ENCODE measurements at places on chromosomes 7 and 10.

DNA sequence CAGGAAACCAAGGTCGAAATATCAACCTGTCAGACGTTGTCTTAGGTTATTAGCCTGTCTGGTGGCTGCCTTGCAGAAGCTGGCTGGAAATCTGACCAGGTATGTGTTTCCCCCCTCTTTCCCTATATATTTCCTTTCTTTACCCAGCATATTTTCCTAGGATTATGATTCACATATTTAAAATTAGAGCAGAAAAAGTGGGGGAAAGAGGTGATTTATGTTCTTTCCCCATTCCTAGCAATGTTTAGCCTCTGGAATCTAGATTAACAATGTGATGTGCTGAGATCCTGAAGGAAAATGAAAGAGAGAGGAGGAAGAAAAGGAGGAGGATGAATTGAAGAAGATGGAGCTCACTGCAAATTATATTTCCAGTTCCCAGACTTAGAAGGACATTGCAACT is 421.4 kb upstream of the AUTS2 start:
- no peak for DNase-seq

- DNase-seq: peak; percentile 75
Observed at GRCh38 chr10:69506834-69507713, 55.8 kb downstream of the TSPAN15 start.

GRCh38 chr7:40714363-40715052 is 579.7 kb downstream of the SUGCT start:
- no peak for DNase-seq

- no peak for DNase-seq
Observed at GRCh38 chr10:90635111-90635765, 222.6 kb downstream of the HTR7 start.

GRCh38 chr7:138661069-138661635 is 40.0 kb downstream of the SVOPL start:
- no peak for DNase-seq

- DNase-seq: no peak
Observed at GRCh38 chr7:2566348-2566889, 7.6 kb downstream of the IQCE start.

- no peak for DNase-seq
Observed at GRCh38 chr10:22742678-22743077, 28.3 kb upstream of the PIP4K2A start.

DNA sequence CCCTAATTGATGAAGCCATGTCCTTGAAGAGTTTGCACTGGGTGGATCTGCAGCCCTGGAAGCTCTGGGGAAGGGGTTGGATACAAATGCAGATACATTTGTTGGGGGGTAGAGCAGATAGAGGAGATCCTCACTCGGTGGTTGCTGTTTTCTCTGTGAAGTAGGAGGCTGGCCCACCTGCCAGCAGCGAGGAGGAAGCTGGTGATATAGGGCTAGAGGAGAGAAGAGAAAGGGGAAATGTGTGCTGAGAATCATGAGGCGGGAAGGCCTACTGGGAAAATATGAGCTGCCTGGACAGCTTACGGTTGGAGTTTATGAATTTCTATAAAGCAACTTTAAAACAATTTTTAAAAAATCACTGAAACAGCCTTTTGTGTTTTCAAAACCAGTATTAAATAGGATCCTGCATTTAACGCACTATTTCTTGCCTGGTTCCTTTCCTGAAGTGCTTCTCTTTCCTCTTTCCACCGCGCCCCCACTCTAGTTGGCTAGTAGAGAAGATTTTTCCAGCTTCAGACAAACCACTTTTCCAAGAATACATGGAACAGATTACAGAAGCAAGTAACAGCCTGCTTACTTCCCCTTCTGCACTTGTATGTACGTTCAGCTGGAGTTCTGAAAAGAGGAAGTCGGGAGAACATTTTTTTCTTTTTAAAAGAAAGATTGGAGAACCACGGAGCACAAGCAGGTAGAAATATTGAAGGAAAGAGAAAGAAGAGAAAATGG is 100.6 kb upstream of the GLCCI1 start:
- DNase-seq: no peak

- DNase-seq: no peak
Observed at GRCh38 chr10:86072413-86072812, 294.2 kb downstream of the GRID1 start.

GRCh38 chr10:34956756-34957155 is 133.4 kb downstream of the CUL2 start:
- no peak for DNase-seq

GRCh38 chr10:6494936-6495592 is 85.0 kb downstream of the PRKCQ start:
- DNase-seq: no peak

- no peak for DNase-seq
Observed at GRCh38 chr10:70656489-70656888, 15.8 kb upstream of the ADAMTS14 start.

DNA sequence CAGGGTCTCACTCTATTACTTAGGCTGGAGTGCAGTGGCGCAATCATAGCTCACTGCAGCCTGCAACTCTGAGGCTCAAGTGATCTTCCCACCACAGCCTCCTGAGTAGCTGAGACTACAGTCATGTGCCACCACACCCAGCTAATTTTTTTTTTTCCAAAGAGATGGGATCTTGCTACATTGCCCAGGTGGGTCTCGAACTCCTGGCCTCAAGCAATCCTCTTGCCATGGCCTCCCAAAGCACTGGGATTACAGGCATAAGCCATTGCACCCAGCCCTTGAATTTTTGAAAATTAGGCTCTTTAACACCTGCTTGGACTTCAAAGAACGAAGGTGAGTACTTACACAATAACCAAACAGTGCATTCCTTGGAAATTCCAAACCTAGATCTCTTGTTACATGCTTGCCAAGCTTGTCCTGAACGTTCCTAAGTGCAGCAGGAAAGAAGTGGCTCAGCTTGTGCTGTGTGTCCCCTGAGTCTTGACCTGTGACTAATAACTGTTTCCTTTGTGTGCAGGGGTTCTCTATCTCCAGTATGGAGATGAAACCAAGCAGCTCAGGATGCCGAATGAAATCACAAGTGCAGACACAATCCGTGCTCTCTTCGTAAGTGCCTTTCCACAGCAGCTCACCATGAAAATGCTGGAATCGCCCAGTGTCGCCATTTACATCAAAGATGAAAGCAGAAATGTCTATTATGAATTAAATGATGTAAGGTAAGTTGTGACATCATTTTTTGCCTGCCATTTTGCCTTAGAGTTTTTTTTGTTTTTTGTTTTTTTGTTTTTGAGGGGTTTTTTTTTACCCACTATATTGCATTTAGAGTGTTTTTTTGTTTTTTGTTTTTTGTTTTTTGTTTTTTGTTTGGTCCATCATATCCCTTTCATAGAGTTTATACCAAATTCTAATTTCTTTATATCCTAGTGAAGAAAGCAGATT is 223.8 kb downstream of the KIAA1217 start:
- no peak for DNase-seq

DNA sequence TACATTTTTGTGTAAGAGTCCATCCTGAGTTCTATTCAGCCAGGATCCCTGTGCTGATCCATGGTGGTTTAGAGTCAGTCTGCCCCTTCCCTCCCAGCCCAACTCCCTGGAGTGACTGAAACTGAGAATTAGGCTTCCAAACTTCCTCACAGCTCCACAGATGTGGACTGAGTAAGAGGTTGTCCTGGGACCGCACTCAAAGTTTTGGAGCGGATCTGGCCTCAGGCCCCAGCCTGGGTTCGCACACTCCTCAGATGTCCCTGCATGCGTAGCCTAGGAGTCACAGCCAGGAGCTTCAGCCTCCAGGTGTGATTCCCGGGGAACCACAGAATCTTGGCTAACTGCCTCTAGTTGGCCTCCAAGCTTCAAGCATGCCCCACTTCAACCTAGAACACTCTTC is 218.1 kb downstream of the C7orf25 start:
- no peak for DNase-seq

- no peak for DNase-seq
Observed at GRCh38 chr7:45665172-45665571, 91.0 kb downstream of the ADCY1 start.

DNA sequence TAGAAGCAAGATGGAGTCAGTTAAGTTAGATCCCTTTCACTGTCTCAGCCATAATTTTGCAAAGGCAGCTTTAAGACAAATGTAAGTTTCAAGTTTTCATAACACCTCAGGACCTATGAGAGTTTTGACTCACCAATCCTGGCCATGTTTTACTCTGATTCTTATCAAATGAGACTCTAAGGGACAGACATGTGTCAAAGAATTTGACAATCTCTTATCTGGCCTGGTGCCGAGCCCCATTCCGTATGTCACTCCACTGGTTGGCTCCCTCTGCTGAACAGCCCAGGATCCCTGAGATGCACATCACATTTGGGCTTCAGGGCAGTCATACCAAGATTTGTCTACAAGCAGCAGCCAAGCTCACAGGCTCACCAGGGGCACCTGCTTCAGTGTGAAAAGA is 187.6 kb upstream of the STK17A start:
- DNase-seq: no peak

DNA sequence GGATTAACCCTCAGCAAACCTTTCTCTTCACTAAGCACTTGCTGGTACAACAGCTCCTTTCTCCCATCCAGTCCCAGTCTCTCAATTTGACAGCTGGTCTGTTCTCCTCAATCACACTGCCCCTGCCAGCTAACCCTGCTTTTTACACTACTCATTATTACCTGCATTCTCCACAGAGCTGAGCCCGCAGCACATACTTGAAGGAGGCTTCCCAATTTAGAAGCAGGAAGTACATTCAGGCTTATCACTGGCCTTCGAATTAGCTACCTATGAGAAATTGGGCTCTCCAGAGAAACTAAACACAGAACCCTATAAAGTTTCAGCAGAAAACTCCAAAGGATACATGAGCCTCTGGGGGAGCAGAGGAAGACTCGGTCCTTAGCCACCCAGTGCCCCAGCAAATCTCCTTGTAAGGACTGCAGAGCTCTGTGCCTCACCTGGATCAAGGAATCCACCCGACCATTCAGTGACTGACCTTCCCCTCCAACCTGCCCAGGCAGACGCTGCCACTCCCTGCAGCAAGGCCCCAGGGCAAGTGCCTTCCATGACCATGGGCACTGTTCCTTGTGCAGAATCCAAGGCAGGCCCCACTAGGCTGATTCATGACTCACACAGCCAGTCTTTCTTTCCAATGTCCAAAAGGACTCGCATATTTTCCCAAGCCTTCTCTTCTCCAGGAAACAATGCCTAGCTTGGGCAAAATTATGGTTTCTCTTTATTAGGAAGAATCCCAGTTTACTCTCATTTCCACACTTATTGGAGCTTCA is 68.0 kb downstream of the VOPP1 start:
- DNase-seq: no peak

DNA sequence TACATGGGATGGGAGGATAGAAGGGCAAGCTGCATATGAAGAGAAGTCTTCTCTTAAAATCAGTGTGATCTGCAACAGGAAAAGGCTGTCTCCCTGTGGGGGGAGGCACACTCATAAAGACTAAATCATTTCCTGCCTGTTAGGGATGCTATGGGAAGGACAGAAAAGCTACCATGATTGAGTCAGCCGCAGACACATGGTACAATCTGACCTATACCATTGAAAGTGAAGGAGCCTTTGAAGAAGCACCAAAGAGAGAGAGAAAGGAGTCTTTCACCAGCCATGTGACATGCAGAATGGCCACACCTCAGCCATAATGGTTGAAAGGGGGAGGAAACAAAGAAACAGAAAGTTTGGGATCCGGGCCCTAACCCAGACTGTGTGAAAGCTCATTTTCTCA is 29.1 kb downstream of the NUDCD3 start:
- DNase-seq: no peak

GRCh38 chr7:19752020-19752419 is 21.4 kb downstream of the TMEM196 start:
- DNase-seq: no peak

GRCh38 chr10:43942096-43942850 is 293.6 kb upstream of the ZNF32 start:
- no peak for DNase-seq

DNA sequence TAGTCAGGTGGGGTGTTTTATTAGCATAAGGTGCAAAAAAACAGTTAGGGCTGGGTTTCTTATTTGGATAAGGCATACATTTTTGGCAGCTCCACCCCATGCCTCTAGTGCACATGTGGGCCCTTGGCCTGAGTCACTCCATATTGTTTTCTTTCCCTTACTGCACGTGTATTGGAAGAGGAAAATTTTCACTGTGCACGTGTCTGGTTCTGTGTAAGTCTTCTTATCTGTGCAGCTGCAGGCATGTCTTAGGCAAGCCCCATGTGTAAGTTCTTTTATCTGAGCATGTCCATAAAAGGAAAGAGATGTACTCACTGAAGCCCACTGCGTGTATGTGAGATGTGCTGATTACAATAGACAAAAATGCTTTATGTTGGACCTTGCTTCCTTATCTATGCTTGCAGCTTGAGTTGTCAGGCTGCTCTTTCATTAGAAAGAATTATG is 540.3 kb upstream of the IGFBP3 start:
- DNase-seq: no peak

GRCh38 chr7:159084069-159084801 is 60.4 kb downstream of the VIPR2 start:
- DNase-seq: peak; percentile 16

DNA sequence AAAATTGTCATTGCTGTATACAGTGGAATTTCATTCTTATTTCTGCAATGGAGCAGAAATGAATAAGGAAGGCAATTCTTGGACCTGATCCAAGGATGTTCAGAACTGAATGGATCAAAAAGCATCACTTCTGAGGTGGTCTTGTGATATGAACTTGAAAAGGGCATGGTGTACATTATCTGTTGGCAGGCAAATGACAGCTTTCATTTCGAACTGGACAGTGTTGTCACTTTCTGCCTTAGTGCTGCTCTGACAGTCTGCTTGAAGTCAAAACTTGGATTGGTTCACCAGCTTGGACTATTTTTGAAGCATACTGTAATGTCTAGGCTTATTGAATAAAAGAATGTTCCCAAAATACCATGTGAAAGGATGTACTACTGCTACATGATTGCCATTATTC is 52.0 kb downstream of the VCL start:
- DNase-seq: no peak

- DNase-seq: no peak
Observed at GRCh38 chr7:138125598-138126111, 49.4 kb downstream of the AKR1D1 start.

DNA sequence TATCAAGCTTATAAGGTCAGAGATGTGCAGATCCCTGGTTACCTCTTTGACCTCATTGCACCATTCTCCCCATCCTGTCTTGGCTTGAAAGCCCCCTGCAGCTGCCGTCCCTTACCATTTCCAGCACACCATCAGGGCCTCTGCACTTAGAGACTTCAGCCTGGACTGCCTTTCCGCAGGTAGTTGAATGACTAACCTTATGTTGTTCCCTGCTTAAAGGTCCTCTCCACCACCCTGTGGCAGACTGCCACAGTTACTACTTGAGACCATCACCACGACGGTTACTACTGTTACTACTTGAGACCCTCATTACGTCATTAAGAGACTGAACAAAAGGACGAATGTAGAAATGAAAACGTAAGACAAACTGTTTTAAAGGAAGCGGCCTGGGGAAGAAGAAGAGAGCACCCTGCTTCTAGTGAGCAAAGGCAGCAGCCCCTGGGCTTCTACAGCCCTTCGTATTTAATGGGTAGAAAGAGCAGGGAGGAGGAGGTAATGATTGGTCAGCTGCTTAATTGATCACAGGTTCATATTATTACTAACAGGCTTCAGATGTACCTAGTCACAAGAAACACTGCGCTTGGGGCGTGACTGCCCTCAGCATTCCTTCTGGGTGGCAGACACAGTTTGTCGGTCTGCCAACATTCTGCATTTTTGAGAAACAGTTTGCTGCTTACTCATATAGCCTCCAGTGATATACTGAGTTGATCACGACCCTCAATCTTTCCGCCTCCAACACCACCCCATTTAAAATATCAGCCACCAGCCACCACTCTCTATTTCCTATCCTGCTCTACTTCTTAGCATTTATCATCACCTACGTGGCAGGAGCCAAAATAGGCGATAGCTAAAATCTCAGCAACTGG is 74.1 kb upstream of the PARD3 start:
- DNase-seq: no peak

- DNase-seq: no peak
Observed at GRCh38 chr7:88071994-88072714, 138.1 kb downstream of the ADAM22 start.

Data from upper lobe of left lung (tissue), 6 donors.